Esophagus squamous epithelium (tissue), 5 donors: ENCODE measurements at places on chromosomes 7 and 10. TPM values are rescaled to one million over a fixed set of nuclear protein-coding genes. Genes with fewer than 3 reads are reported as not detected.

Gene TLL2
- not detected for total RNA-seq

DNA sequence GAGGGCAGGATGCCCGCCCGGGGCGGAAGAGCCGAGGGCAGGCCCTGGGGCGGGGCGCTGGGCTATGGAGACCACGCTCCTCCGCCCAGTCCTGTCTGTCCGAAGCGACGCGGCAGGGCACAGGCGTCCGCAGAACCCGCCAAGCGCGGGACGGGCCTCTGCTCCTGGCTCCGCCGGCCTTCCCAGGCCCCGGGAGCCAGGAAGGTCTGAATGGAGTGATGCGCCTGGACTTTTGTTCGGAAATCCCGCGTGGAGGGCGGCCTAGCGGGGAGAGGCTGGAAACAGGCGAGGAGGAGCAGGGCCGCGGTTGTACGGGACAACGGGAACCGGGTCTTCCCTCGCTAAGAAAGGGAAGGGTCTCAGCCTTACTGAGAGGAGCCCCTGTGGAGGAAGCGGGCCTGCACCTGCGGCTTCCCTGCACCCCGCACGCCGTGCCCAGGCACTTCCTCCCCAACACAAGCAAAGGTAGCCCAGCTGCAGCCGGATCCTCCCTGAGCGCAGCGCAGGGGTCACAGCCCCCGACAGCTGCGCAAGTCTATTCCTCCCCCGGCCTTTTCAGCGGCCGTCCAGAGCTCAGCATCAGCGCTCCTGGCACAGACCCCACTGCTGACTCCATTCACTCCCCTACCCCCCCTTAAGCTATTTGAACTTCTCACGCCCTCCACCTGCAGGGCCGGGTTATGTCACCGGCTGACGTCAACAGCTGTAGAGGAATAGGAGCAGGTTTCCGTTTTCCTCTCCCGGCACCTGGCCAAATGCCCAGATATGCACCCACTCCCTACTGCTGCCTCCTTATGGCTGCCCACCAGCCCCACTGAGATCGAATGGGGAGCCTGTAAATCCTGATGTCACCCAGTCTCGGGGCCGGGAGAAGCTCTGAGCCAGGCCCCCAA, 143.2 kb upstream of the RET start:
- no peaks in the 10 kb centered on the region for H3K36me3 ChIP-seq
- peaks cover 9% of the 10 kb centered on the region for H3K4me1 ChIP-seq
- H3K4me3 ChIP-seq, result peak overlapping the region; percentile 47
- no peak for DNase-seq
- H3K27ac ChIP-seq, result no peak overlapping the region

DNA sequence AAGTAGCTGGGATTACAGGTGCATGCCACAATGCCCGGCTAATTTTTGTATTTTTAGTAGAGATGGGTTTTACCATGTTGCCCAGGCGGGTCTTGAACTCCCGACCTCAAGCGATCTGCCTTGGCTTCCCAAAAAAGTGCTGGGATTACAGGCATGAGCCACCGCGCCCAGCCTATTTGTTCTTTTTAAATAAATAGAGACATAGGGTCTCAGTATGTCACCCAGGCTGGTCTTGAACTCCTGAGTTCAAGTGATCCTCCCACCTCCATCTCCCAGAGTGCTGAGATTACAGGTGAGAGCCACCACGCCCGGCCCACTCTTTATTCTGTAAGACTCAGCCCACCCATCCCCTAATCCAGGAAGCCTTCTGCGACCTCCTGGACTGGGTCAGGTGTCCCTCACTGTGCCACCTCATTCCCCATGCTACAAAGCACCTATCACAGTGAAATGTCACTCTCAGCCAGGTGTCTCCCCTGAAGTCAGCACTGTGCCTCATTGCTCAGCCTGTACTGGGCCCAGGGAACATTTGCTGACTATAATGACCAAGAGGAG, 2.8 kb downstream of the TMEM120A start:
- H3K4me3 ChIP-seq, result no peak overlapping the region
- peaks cover 24% of the 10 kb centered on the region for H3K4me1 ChIP-seq
- no peak for DNase-seq
- peak overlapping the region; percentile 36 for H3K27ac ChIP-seq
- H3K27me3 ChIP-seq, result no peaks in the 10 kb centered on the region

Gene LRMDA
- 5.1 TPM for total RNA-seq

DNA sequence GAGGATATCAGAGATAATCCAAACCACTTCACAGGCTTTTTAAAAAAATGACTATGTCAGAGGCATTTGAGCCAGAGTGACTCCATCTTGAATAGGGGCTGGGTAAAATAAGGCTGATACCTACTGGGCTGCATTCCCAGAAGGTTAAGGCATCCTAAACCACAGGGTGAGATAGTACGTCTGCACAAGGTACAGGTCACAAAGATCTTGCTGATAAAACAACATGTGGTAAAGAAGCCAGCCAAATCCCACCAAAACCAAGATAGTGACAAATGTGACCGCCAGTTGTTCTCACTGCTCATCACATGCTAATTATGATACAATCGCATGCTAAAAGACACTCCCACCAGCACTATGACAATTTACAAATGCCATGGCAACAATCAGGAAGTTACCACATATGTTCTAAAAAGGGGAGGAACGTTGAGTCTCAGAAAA, 177.5 kb downstream of the RAPGEF5 start:
- H3K27ac ChIP-seq, result no peak overlapping the region
- H3K4me1 ChIP-seq, result no peaks in the 10 kb centered on the region
- no peak for DNase-seq
- no peaks in the 10 kb centered on the region for H3K36me3 ChIP-seq
- H3K4me3 ChIP-seq, result no peak overlapping the region

Gene NSUN5
- 27.3 TPM for total RNA-seq

Gene LIPK
- not detected for total RNA-seq

Gene CHAT
- total RNA-seq, result not detected

Gene CPA2
- not detected for total RNA-seq

Gene NRCAM
- 6.3 TPM for total RNA-seq

DNA sequence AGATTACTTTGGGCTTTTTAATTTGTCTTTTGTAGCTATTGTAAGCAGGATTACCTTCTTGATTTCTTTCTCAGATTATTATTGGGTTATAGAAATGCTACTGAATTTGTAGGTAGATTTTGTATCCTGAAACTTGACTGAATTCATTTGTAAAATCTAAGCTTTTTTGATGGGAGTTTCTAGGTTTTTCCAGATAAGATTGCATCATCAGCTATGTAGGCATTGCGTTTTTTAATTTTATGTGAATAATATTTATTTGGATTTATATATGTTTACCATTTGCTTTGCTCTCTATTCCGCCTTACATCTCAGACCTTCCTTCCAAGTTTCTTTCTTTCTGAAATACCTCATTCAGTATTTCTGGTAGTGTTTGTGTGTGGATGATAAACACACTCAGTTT, 351.7 kb upstream of the ANKRD30A start:
- DNase-seq, result no peak
- H3K4me3 ChIP-seq, result no peak overlapping the region
- H3K27ac ChIP-seq, result no peak overlapping the region
- H3K27me3 ChIP-seq, result no peaks in the 10 kb centered on the region

DNA sequence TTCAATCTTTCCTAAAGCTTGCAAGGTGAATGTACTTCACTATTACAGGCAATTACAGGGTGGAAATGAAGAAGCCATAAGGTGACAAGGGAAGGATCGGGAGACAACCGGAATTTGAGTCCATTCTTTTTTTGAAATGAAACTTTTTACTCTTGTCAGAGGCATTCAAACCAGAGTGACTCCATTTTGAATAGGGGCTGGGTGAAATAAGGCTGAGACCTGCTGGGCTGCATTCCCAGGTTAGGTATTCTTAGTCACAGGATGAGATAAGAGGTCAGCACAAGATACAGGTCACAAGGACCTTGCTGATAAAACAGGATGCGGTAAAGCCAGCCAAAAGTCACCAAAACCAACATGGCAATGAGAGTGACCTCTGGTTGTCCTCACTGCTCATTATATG, 363.3 kb downstream of the TYW1 start:
- no peaks in the 10 kb centered on the region for H3K4me1 ChIP-seq
- H3K27me3 ChIP-seq, result no peaks in the 10 kb centered on the region
- H3K27ac ChIP-seq, result no peak overlapping the region
- H3K36me3 ChIP-seq, result no peaks in the 10 kb centered on the region
- no peak for DNase-seq

Gene MRLN
- not detected for total RNA-seq

Gene LSM8
- total RNA-seq, result 14.5 TPM

DNA sequence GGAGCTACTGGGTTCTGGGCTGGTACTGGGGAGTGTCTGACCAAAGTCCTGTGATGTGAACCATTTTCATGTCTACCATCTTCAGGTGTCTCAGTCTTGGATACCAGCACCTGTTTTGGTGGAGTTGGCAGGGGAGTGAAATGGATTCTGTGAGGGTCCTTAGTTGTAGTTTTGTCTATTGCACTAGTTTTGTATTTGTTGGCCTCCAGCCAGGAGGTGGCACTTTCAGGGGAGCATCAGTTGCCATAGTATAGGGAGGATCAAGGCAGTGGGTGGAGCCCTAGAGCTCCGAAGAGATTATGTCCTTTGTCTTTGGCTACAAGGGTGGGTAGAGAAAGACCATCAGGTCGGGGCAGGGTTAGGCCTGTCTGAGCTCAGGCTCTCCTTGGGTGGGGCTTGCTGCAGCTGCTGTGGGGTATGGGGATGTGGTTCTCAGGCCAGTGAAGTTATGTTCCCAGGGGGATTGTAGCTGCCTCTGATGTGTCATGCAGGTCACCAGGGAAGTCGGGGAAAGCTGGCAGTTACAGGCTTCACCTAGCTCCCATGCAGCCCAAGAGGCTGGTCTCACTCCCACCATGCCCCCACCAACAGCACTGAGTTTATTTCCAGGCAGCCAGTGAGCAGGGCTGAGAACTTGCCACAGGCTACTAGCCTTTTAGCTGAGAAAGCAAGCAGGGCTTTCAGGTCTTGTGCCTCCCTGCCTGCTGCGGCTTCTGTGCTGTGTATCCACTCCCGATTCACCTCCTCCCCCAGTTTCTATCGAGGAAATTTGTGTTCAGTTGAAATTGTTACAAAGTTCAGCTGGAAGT, 153.1 kb downstream of the ZNF365 start:
- H3K36me3 ChIP-seq, result no peaks in the 10 kb centered on the region
- no peak overlapping the region for H3K27ac ChIP-seq
- no peaks in the 10 kb centered on the region for H3K4me1 ChIP-seq
- no peak for DNase-seq
- H3K4me3 ChIP-seq, result no peak overlapping the region

Gene MSMB
- 8.4 TPM for total RNA-seq

Gene DDX56
- total RNA-seq, result 69.6 TPM

DNA sequence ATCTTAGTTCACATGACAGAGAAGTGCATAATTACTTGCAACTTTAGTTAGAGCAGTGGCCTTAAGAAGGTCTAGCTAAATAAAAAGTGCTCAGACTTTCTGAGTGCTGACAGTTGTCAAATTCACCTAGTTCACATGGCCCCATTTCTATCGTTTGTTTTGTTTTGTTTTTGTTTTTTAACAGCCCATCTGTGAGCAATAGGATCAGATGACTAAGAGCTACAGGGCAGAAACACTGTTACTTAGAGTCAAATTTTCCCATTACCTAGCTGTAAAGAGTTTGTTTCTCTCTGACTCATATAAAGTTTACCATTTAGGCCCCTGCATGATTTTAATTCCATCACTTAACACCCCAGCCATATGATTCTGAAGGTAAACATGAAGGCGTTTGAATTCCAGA, 18.8 kb downstream of the CAV1 start:
- no peak overlapping the region for H3K4me3 ChIP-seq
- H3K36me3 ChIP-seq, result peaks cover 7% of the 10 kb centered on the region
- no peaks in the 10 kb centered on the region for H3K27me3 ChIP-seq
- H3K27ac ChIP-seq, result peak overlapping the region; percentile 53
- DNase-seq, result no peak
- H3K4me1 ChIP-seq, result peaks cover 39% of the 10 kb centered on the region

DNA sequence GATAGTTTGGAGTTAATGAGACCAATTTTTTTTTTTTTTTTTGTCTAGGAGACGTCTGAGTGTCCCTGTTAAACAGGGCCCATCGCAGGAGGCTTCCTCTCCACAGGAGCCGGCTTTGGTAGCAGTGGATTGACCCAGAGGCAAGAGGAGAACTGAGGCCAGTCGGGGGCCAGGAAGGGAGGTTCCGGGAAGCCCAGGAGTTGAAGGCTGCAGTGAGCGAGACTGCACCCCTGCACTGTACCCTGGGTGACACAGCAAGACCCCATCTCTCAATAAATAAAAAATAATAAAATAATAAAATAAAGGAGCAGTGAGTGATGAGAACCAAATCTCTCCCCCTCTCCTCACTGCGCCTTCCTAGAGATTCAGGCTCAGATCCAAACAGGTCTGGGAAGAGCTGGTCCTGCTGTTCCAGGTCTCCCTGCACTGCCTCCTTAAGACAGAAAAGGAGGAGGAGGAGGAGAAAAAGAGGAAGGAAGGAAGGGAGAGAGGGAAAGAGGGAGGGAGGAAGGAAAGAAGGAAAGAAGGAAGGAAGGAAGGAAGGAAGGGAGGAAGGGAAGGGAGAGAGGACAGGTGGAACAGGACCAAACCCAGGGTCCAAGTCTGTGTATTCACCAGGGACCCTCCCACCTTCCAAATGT, 3.5 kb downstream of the MNX1 start:
- H3K4me3 ChIP-seq, result no peak overlapping the region
- no peaks in the 10 kb centered on the region for H3K36me3 ChIP-seq
- DNase-seq, result no peak
- H3K27ac ChIP-seq, result no peak overlapping the region
- H3K4me1 ChIP-seq, result peaks cover 22% of the 10 kb centered on the region

GRCh38 chr7:947391-948210, 6.9 kb downstream of the ADAP1 start:
- no peak overlapping the region for H3K4me3 ChIP-seq
- peaks cover 11% of the 10 kb centered on the region for H3K27me3 ChIP-seq
- DNase-seq, result no peak

Gene HSPA12A
- 2.3 TPM for total RNA-seq

- no peaks in the 10 kb centered on the region for H3K36me3 ChIP-seq
- no peaks in the 10 kb centered on the region for H3K27me3 ChIP-seq
- H3K4me3 ChIP-seq, result no peak overlapping the region
- DNase-seq, result no peak
- H3K27ac ChIP-seq, result no peak overlapping the region
Measured at GRCh38 chr7:87458148-87458547, 17.3 kb downstream of the ABCB4 start.

DNA sequence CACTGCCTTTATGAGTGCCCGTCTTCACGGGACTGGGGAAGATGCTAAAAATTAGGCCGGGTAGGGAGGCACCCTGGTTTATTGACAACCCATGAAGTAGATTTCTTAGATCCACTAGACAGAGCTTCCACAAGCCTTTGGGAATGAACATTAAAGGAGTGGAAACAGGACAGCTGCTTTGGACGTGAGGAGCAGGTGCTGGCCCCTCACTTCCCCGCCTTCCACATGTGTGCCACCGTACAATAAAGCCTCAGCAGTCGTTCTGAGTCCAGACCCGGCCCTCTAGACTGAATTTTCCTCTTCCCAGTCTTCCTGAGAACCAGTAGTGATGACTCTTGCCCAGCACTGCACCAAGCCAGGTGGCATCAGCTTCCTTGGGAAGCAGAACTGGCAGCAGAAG, 282.4 kb downstream of the CELF2 start:
- DNase-seq, result no peak
- no peak overlapping the region for H3K4me3 ChIP-seq
- no peaks in the 10 kb centered on the region for H3K36me3 ChIP-seq
- no peaks in the 10 kb centered on the region for H3K27me3 ChIP-seq
- H3K4me1 ChIP-seq, result no peaks in the 10 kb centered on the region
- H3K27ac ChIP-seq, result no peak overlapping the region

- no peaks in the 10 kb centered on the region for H3K36me3 ChIP-seq
- H3K27me3 ChIP-seq, result no peaks in the 10 kb centered on the region
- no peak overlapping the region for H3K27ac ChIP-seq
- no peak overlapping the region for H3K4me3 ChIP-seq
- DNase-seq, result no peak
- H3K4me1 ChIP-seq, result no peaks in the 10 kb centered on the region
Measured at GRCh38 chr10:16280595-16280994, 156.2 kb upstream of the PTER start.

GRCh38 chr10:115050375-115051010, 42.7 kb upstream of the ATRNL1 start:
- H3K4me1 ChIP-seq, result no peaks in the 10 kb centered on the region
- no peak for DNase-seq
- H3K27me3 ChIP-seq, result no peaks in the 10 kb centered on the region
- no peak overlapping the region for H3K27ac ChIP-seq
